ENCODE measurements at places on chromosomes 4 and X. TPM values are rescaled to one million over a fixed set of nuclear protein-coding genes. Genes with fewer than 3 reads are reported as not detected.

DNA sequence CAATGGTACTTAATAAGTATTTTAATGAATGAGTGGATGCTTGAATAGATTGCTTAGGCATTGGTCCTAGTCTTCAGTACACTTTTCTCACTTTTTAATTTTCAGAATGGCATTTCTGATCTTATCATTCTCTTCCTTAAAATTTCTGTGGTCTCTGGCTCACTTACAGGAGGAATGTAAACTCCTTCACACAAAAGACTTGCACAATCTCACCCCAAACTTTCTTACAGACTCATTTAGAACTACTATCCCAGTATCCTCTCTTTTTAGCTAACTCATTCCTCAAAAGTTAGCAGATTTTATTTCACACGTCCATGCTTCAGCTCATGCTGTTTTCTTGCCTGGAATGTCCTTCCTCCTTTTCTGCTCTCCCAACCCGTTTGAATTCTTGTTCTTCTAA is 350.1 kb downstream of the GRXCR1 start:
- DNase-seq = no peak

DNA sequence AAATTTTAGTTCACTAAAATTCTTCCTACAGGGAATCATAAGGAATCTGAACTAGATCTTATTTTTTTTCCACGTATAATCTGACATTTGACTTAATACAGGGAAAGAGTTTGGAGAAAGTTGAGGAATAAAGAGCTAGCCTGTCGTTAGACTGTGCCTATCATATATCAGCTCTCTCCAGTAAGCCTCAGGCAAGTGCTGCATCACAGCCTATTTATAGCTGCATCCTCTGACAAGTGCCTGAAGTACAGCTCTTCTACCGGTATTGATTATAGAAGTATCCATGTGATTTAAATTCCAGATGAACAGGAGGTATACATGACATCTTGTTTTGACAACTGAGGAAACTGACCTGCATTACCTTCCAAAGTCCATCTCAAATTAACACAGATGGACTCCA is 248.9 kb downstream of the TLL1 start:
- DNase-seq = no peak

DNA sequence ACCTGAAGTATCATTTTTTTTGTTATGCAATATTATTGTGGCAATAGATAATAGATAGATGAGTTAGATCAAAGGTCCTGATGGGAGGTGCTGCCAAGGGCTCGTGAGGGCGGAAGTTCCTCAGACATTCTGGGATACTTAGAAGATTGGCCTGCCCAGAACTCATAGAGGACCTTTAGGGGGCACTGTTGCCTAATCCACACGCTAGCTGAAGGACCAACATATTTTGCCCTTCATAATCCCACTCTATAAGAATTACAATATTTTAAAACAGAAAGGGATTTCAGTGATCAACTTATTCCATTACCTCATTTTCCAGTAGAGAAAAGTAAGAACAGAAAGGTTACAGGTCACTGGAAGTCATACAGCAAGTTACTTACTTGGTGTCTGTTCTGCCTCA is 22.9 kb upstream of the COX7B2 start:
- no peak for DNase-seq

GRCh38 chrX:69524781-69525363 is 20.7 kb downstream of the NALF2 start:
- no peak for DNase-seq

DNA sequence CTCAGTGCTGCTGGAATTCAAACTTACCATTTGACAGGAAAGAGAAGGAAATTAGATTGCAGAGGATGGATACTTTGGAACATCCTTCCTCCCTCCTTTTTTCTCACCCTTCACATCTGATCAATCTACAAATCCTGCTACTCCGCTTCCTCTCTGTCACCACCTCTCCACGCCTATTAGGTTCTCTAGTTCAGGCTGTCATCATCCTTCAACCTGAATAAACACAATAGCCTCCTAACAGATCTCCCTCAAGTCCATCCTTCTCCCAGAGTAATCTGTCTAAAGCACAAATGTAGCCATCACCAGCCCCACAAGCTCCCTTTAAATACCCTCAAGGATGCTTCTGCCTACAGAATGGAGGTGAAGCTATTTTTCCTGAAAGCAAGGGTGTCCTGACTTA is 20.0 kb upstream of the SLAIN2 start:
- DNase-seq = no peak

DNA sequence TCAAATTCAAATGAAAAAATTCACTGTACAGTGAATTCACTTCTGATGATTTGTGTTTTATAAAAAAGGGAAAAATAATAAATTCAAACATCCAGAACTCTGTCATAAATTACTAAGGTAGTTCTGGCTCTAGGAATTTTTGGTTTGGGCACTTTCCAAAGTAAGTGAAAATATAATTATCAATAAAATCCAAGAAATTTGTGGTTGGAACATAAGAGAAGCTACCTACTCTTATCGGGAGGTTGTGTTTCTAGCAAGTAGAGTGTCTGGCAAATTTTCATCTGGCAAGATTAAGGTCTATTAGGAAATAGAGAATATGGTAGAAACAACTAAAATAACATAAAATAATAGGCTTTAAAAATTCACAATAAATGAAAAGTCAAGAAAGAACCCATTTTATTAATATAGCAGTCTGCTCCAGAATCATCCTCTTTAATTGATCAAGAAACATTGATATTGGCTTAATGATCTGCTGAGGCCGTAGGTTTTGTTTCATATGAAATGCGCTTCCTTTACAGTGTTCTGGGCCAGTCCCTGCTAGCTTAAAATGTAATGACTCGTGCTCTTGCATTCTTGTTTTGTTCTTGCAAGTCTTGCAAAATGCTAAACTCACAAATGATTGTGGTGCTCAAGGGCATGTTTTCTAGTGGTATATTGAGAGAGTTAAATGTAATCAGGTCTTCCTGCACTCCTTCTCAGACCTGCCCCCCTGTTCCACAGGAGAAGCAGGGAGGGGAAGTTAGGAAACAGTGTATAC is 331.4 kb downstream of the RAPGEF2 start:
- DNase-seq = no peak

DNA sequence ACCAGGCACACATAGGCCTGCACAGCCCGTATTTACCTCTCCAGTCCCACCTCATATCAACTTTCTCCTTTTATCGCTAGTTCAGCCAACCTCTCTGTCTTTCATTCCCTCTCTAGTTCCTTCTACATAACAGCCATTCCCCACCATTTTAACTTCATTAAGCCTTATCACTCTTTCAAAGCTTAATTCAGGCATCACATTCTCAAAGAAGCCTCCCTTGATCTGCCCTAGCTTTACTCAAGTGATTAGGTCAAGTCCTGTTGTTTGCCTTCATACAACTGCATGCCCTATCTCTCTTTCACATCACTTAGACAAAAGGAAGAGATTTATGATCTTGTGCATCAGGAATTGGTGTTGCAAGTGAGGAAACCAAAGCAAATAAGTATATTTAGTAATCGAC is 74.2 kb downstream of the ALPK1 start:
- DNase-seq = no peak

GRCh38 chr4:2426711-2427275 is 8.0 kb downstream of the CFAP99 start:
- no peak for DNase-seq

GRCh38 chr4:15233626-15234025 is 194.2 kb upstream of the C1QTNF7 start:
- DNase-seq = no peak

DNA sequence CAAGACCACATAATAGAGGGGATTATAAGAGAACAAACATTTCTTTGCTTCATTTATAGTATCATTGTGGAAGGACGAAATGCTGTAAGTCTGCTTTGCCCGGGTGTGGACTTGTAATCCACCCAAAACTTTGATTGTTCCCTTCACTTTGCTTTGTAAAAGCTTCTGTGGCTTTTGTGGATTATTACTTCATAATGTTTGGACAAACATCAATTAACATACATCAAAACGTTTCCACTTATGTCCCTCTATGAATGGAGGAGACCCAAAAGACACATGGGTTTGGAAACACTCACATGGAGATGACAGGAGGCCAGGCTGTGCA is 415.4 kb downstream of the SPRY1 start:
- no peak for DNase-seq

- DNase-seq = no peak
Observed at GRCh38 chr4:182924497-182924896, 7.3 kb upstream of the DCTD start.

- no peak for DNase-seq
Observed at GRCh38 chrX:63652086-63652765, 132.8 kb downstream of the ARHGEF9 start.

- DNase-seq = no peak
Observed at GRCh38 chr4:12452291-12452690, 1023.6 kb upstream of the HS3ST1 start.

- no peak for DNase-seq
Observed at GRCh38 chr4:168021666-168022065, 70.7 kb upstream of the ANXA10 start.

GRCh38 chrX:69093960-69094871 is 71.0 kb downstream of the PJA1 start:
- DNase-seq = no peak

GRCh38 chrX:7420717-7421116 is 272.8 kb upstream of the PUDP start:
- DNase-seq = no peak

GRCh38 chrX:101595739-101596419 is 21.9 kb downstream of the ARMCX6 start:
- DNase-seq = no peak

- no peak for DNase-seq
Observed at GRCh38 chrX:109281483-109282275, 200.2 kb downstream of the GUCY2F start.

RRH gene
- total RNA-seq = 0.26 TPM

FGFR3 gene
- total RNA-seq = 0.08 TPM

ZFP92 gene
- 1.5 TPM for total RNA-seq

DGKK gene
- total RNA-seq = 0.05 TPM

NUDT11 gene
- total RNA-seq = 2.9 TPM

BEX2 gene
- total RNA-seq = 16.0 TPM

DMD gene
- 1.4 TPM for total RNA-seq

RTL5 gene
- total RNA-seq = 0.45 TPM
